ENCODE measurements at places on chromosomes 3 and 15.

DNA sequence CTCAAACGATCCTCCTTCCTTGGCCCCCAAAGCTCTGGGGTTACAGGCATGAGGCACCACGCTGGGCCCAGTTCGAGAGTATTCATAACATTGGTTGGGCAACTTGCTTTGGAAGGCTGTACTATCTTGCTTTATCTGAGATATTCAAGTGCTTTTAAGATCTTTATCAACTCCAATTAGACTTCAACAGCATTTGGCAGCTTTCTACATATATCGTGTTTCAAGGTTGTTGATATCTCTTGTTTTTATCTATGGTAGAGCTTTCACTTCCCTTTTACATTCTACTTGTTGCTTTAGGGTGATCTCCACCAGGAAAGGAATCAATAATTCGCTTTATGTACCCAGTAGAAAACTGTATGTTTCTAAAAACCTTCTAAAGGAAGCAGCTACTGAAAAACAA, 395.3 kb downstream of the IL5RA start:
- no peak for DNase-seq

GRCh38 chr15:53841651-53842050, 82.2 kb upstream of the WDR72 start:
- no peak for DNase-seq

GRCh38 chr15:62658498-62658897, 384.0 kb upstream of the TPM1 start:
- DNase-seq: no peak

DNA sequence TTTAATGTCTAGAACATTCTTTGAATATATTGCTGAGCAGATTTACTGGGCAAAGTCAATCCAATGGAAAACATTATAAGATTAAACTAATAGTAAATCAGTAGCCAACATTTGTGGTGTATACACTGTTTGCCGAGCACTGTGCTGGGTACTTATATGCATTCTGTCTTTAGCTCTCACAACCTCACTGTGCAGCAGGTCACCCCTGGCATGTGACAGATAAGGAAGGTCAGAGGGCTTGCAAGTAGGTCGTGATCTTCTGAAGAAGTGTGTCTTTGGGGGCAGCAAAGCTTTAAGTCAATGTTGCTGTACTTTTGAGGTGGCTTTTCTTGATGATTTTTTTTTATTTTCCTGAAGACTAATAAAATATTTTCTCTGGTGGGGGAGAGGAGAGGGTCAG, 62.2 kb downstream of the TCAIM start:
- no peak for DNase-seq

GRCh38 chr3:30508339-30508738, 98.1 kb upstream of the TGFBR2 start:
- no peak for DNase-seq

- DNase-seq: no peak
Observed at GRCh38 chr3:81516042-81516441, 245.4 kb downstream of the GBE1 start.

- no peak for DNase-seq
Observed at GRCh38 chr3:66673293-66673692, 172.5 kb upstream of the LRIG1 start.

GRCh38 chr3:149501524-149501923, 27.0 kb downstream of the TM4SF4 start:
- no peak for DNase-seq

GRCh38 chr3:141482245-141482922, 4.4 kb upstream of the RASA2 start:
- no peak for DNase-seq

DNA sequence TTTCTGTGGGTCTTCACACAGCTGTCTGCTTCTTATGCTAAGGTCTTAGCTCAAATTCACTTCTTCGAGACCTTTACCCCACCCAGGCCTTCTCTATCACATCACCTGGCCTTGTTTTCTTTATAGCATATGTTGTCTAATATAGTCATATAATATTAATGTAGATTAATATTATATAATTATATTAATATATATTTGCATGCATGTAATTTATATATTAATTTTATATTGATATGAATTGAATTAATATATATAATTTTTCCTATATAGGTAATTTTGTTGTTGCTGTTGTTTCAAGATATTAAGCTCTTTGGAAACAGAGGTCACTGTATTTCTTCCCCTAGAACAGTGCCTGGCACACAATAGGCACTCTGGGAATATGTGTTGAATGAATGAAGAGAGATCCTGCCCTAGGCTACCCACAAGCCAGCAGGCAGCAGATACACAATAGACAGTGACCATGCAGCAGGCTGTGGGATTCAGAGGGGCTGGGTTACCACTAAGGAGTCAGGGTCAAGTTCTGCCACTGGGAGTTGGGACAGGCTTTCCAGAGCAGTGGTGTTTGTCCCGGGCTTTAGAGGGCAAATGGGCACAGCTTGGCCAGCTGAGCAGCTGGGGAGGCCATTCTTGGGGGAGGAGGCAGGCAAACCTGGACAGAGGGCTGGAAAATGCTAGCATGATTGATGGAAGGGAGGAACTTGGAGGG, 126.3 kb downstream of the DNAJB8 start:
- DNase-seq: no peak

DNA sequence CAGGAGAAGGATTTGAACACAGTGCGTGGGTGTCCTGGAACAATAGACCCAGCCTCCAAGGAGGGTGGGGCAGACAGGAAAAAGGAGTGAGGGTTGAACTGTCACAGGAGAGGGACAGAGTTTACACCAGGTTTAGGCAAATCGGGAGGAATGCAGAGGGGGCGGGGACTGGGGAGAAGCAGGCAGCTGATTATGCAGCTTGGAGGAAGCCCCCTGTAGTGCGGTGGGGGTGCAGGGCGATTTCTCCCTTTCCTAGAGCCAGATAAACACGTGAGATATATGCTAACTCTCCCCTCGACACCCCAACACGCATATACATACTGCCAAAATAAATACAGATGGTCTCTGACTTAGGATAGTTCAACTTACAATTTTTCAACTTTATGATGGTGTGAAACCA, 108.6 kb upstream of the PRR20G start:
- no peak for DNase-seq

DNA sequence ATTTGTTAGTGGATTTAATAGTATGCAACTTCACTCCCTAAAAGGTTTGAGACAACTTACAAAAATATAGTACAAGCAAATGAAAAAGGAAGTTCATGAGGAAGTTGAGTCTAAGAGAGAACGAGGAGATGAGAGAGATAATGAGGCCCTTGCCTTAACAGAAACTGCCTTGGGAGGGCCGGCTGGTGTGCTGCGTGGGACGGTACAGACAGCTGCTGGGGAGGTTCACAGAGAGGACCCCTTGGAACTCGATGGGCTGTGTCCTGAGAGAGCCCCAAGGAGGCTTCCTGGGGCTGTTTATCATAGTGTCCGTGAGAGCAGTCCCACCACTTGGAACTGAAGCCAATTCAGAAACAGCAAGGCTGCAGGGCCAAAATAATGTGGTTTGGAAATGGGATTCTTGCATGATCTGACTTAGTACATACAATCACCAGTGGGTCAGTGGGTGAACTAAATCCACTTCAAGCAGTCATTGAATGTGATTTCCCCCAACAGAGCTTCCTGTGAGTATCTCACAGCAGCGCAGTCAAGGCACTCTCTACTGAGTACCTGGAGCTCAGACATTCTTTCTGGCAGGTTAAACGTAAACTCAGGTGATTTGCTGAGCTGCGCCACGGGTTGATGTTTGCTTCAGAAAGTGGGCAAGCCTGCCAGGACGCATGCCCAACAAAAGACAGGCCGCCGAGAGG, 90.8 kb downstream of the CRTC3 start:
- peak; percentile 58 for DNase-seq

DNA sequence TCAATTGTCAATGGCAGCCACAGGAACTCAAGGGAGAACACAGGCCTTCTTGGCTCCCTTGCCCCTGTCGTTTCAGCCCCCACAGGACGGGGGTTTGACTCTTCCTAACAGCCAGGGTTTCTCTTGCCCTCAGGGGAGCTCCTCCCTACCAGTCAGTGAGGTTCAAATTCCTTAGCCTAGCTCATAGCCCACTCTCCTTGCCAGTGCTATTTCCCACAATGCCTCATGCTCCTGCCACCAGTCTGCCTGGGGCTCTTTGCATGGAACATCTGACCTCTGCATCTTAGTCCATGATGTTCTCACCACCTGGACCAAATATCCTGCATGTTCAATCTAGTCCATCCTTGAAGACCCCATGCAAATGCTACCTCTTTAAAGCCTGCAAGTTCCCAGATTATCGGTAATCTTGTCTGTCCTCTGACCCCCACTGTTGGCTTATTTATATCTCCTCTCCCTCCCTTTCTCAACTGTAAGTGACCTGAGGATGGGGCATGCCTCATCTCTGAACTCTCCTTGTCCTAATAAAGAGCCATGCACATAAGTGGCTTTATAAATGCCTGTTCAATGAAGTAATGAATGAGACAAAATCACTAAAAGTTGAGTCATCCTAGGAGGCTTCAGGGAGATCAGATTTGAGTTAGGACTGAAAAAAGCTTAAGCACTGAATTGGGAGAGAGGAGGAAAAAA, 78.0 kb downstream of the MYO1E start:
- DNase-seq: no peak

- no peak for DNase-seq
Observed at GRCh38 chr3:11244121-11244677, 28.0 kb upstream of the ATG7 start.

DNA sequence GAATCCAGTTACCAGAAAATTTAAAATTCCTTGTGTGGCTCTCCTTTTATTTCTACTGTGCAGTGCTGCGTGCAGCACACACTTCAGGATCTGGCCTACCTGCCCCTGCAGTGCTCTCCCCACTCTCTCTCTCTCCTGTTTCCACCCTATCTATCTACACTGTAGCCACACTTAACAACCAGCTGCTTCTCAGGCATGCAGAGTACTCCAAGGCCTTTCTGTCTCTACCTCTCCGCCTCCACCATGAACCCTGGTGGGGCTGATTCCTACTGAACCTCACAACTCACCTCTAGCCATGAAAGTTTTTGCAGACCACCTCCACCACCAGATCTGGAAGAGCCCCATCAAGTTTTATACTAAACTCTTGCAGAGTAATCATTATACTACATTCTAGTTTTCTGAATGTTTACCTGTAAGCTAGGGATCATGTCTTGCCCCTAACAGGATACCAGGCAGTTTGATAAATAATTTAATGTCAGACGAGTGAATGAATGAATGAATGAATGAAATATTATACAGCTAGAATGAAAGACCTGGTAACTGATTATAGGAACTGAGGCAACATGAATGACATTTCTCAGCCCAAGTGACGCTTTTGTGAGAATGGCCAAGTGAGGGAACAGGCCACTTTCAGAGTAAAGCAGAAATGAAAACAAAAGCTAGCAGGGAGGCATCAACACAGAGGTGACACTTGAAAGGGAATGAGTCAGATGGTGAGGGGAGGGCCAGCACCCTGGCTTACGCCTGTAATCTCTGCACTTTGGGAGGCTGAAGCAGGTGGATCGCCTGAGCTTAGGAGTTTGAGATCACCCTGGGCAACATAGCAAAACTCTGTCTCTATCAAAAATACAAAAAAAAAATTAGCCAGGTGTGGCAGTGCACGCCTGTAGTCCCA, 363.5 kb downstream of the FOXP1 start:
- DNase-seq: no peak

DNA sequence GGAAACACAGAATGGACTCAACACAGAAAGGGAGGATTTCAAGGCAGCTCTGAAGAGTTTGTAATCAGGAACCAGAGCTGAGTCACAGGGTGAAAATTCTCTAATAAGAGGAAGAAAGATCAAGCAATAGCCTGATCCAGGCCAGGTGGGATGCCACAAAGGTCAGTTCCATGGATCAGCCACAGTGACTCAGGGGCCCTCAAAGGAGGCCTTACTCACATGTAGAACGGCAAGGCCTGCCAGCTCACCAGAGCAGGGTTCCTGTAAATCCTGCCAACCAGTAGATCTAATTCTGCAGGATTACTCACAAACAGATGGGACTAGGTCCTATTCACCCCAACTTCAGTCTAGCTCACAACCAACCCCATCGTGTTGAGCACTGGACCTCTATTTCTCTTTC, 78.3 kb upstream of the PPP2R3A start:
- DNase-seq: no peak
